ENCODE measurements at places on chromosomes 2 and 18.

DNA sequence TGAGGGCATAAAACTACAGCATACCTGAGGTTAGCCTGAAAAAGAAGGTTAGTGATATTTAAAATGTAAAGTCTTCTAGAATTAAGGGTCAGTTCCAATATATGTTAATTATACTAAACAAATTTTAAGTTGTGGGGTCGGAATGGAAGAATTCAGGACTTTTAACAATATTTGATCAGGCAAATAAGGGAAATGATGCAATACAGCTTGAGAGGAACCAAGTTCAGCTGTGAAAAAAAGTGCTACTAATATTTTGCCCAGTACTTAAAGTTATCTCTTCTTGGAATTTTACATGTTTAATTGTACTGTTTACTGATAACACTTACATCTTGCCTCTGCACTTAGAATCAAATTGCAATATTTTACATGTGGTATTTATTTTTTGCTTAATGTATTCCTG lies 345.5 kb upstream of the CWC22 start:
- DNase-seq: no peak

GRCh38 chr2:240139011-240139441 lies 1.4 kb downstream of the OTOS start:
- no peak for DNase-seq

GRCh38 chr2:32290000-32290339 lies 12.3 kb downstream of the YIPF4 start:
- DNase-seq: no peak

DNA sequence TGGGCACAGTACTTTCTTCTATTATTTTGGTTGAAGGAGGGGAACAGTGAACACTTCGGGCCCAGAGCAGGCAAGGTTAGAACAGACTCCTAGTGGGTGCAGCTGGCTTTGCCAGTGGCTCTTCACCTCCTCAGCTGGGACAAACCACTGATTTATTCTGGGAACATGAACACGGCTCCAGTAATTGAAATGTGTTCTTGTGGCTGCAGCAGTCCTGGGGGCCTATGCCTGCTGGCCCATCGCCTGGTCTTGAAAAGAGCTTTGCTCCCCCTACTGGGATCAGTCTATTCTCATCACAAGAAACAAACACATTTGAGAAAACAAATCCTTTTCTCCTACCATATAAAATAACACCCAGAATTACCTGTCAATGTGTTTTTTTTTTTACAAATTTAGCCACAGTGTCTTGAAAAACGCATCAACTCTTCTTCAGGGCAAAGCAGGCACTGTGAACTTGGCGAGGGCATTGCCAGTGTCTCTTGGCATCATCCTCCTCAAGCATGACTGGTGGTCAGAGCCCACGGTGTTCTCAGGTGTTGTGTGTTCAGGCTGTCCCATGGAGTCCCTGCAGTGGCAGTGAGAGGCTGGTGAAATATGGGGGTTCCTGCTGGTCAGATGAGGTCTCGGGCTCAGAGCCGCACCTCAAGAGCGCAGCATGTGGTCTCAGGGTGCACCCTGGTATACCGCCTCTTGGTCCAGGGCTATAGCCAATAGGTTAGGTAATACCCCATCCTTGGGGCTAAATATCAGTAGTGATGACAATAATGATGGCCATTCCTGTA lies 51.3 kb downstream of the RNF144A start:
- DNase-seq: no peak

DNA sequence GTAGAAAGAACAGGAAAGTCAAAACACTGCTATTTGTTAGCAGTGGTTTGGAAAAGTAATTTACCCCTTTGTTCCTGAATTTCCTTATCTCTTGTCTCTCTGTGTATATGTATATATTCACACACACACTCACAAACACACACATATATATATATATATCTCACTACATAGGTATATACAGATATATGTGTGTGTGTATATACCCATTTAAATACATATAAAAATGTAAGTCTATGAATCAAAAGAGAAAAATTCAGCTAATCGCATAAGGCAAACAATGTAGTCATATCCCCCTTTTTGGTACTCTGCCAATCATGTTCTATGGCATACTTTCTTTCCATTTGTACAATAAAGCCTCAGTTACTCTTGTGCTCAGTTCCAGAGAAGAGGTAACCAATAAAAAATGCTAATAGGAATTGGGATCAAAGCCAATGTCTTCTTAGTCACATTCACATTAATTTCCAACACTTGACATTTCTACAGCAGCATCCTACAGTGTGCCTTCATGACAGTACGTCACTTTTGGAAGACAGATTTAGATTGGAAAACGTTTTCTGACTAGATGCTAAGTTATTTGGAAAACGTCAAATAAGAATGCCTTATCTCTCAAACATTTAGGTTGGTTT lies 94.6 kb downstream of the MC4R start:
- no peak for DNase-seq

- no peak for DNase-seq
Observed at GRCh38 chr2:231246171-231246842, 47.9 kb downstream of the ARMC9 start.

DNA sequence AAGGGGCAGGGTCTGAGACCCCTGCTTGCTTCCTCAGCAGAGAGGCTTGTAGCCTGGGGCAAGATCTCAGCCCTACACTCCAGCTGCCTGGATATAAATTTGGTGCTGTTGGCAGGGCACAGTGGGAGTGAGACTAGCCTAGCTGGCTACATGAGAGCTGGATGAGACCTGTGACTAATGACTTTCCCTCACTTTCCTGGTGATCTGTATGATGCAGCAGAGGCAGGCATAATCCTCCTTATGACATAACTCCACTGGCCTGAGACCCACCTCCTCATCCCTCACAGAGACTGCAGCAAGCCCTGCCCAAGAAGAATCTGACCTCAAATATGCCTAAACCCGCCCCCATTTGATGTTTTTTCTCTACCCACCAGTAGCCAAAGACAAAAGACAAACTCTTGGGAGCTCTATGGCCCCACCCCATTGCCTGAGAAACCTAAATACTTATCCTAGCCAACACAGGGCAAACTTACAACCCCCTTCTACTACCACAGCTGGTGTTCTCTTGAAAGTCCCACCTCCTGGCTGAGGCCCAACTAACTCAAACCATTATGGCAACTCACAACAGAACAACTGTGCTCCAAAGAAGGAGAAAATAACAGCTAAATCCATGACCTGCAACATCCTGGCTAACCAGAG lies 102.7 kb downstream of the NR4A2 start:
- no peak for DNase-seq

GRCh38 chr2:226270285-226271058 lies 529.1 kb downstream of the IRS1 start:
- no peak for DNase-seq

DNA sequence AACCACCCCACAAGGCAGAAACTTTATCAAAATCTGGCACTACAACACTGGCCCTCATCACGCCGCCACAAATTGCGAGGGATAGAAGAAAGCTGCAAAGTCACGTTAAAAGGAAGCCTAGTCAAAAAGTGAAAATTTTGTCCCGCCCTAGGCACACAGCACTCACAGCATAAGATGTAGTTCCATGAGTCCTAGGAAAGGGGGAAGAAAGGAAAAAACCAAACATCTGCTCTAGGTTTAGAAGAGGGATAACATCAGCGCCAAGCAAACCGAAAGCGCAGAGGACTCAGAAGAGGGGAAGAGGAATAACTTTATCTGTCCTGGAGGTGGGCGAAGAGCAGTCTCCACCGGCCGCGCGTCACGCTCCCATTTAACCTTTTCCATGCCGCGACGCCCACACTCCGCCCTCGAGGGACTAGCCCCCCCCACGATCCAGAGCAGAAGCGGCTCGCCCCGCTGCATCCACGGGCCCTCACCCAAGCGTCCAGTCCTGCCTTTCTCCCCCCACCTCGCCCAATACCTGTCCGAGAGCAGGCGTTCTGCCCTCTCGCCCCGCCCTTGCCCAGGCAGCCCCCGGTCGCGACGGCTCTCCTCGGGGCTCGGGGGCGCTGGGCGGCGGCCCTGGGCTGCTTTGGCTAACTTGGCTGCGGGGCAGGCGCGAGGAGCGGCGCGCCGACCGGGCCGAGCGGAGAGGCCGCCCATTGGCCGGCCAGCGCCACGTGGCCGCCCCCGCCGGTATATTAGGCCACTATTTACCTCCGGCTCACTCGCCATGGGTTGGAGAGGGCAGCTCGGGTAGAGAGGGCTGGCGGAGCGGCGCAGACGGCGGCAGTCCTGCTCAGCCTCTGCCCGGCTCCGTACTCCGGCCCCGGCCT lies at the start of gene HOXD1:
HOXD1 (plus strand) TSS at position 770 of the 875 bp plus-strand sequence. CDS start 134 bp downstream, outside the sequence.
- DNase-seq: no peak

DNA sequence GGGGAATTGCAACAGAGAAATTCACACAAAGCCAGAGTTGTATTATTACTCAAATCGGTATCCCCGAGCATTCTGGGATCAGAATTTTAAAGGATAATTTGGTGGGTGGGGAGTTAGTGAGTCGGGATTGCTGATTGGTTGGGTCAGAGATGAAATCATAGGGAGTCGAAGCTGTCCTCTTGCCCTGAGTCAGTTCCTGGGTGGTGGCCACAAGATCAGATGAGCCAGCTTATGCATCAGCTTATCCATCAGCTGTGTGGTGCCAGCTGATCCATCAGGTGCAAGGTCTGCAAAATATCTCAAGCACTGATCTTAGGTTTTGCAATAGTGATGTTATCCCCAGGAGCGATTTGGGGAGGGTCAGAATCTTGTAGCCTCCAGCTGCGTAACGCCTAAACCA lies 34.3 kb upstream of the ITM2C start:
- DNase-seq: no peak

DNA sequence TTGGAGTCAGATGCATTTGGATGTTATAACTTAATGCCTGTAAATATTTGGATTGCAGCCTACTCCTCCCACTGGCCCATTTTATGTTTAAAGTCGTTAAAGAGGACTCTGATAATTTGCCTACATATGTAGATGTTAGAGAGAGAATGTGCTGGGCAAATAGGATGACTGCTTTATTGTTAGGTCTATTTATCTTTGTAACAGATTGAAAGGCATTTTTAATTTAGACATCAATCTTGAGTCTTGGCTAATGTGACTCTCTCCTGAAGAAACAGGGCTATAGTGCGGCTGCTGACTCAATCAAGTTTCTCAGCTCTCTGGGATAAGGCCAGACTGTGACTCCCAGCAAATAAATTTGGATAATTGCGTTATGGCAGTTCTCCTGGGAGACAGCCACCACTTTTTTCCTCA lies 1101.4 kb downstream of the CBLN2 start:
- no peak for DNase-seq

GRCh38 chr2:24558781-24559472 lies 67.9 kb downstream of the NCOA1 start:
- DNase-seq: no peak

DNA sequence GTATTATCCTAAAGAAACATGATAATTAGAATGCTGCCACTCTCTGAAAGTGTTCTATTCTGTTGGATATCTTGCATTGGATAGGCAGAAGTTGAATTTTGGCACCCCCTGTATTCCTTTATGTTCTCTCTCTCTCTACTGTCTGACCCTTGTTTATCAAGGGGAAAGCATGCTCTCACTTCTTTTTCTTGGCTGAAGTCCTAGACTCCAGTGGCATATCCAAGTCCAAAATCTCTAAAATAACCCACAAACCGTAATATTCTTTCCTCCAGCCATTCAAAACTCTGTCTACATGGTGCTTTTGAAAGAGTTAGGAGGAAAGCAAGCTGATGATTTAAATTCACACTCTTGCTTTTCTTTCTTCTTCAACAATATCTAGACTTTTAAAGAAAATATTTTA lies 669.7 kb downstream of the TDRD15 start:
- DNase-seq: no peak

GRCh38 chr2:148048475-148049221 lies 27.8 kb downstream of the MBD5 start:
- DNase-seq: no peak

GRCh38 chr18:45686891-45687611 lies 36.9 kb upstream of the SLC14A1 start:
- peak; percentile 45 for DNase-seq

DNA sequence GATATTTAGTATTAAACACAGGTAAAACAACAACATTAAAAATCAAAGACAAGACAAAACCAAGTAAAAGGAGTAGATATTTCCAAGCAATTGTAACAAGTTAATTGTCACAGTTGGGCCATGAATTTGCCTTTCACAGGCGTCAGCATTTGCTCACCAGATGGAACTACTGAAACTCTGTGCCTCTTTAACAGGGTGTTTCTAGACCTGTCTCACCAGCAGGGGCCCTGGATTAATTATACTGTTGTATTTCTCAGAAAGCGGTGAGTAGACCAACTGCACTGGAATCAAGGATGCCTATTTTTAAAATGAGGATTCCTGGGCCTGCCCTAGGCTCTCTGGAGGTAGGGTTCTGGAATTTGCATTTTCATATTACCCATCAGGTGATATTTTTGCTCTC lies 92.6 kb downstream of the UPP2 start:
- no peak for DNase-seq

- no peak for DNase-seq
Observed at GRCh38 chr18:50055488-50055887, 139.5 kb downstream of the MYO5B start.

GRCh38 chr2:12910431-12910830 lies 193.7 kb downstream of the TRIB2 start:
- DNase-seq: no peak

GRCh38 chr18:74190086-74190485 lies 41.8 kb downstream of the TIMM21 start:
- no peak for DNase-seq

DNA sequence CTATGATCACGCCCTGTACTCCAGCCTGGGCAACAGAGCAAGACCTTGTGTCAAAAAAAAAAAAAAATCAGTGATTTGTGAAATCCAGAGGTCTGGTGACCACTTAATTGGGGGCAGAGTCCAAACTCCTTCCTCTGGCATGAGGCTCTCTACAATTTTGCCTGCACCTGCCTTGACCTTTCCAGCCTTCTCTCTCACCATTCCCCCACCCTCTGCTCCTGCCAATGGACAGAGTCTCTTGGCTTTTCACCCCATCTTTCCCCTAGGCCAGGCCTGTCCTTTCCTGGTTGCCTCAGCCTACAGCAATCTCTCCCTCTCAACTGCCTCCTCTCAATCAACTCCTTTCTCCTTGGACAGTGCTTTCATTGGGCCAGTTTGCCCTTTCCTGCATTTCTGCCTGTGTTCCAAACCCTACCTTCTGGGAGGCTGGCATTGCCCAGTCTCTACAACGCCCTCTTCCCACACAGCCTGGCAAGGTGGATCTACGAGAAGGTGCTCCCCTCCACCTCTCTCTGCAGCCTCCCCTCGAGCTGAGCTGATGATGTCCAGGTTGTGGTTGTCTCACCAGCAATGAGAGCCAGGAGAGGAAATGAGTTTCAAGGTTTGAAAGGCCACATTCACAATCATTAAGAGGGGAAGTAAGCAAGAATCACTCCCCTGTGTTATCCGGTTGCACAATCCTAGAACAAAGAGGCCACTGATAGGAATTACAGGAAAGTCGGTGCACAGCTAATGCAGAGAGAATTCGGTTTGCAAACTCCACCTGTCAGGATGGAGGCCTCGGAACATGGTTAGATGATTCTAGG lies 39.5 kb upstream of the NPAS2 start:
- DNase-seq: no peak
